GDM1 (cell line): ENCODE measurements at places on chromosomes 2 and 18.

DNA sequence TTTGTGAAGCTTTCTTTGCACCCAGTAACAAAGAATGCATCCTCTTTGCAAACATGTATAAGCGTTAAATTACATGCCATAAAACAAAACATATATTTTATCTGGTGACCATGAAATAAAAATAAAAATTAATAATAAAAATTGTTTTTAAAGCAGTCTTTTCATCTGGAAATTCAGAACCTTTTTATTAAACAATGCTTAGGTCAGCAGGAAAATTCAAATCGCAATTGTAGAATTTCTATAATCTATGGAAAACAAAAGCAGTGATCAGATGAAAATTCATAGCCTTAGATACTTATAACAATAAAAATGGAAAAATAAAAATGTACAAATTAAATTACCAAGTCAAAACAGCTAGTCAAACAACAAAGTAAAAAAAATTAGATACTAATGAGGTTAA, 435.9 kb upstream of the CHAC2 start:
- no peak for DNase-seq

- DNase-seq: no peak
These were observed 12.4 kb downstream of the CNNM4 start for GRCh38 chr2:96772903-96773671.

- DNase-seq: peak; percentile 32
These were observed 6.8 kb downstream of the B4GALT6 start for GRCh38 chr18:31677592-31677991.

- no peak for DNase-seq
These were observed 36.5 kb upstream of the CYTIP start for GRCh38 chr2:157480182-157480961.

DNA sequence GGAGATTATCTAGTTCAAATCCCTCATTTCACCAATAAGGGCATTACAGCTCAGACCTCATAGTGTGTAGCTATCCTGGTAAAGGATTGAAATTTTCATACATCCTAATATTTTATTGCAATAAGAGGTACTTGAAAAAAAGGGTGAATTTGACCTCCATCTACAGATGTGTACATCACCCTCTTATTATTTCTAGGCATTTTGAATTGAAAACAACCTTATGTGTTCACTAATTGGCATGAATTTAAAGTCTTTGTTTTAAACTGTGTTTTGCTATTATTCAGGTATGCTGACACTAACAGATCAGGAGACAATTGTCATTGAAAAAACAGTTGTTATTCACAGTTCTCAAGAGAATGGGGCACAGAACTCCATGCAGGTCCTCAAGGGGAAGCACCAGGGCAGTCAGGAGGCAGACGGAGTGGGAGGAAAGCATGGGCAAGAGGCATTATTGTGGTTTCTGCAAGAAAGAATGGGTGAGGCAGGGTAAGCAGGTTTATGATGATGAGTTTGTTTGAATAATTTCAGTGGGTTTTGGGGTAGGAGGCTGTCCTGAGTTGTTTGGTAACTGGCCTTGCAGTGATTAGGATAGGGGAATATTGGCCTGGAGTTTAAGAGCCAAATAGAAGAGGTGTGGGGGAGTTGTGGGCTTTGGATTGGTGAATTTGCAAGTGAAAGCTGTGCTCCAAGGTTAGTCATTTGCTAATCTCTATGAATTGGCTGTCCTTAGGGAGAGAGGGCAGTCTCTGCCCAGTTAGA, 194.6 kb downstream of the GPD2 start:
- DNase-seq: no peak

DNA sequence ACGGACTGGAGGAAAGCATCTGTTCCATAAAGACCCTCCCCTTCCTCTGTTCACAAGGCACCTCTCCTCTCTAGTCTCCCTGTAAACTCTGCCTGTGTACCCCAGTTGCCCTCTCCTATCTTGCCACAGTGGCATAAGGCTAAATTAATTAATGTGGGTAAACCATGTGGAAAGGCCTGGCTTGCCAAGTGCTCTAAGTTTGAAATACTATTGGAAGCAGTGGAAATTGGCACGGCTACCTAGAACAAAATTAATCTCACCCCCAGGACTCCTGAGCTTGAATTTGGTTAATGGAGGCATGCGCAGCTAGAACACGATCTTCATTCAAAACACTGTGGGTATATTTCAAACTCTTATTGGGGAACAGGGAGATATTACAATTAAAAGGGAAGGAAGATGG, 19.2 kb upstream of the SLC14A2 start:
- DNase-seq: no peak

- DNase-seq: no peak
These were observed 200.4 kb upstream of the SH3BP4 start for GRCh38 chr2:234751275-234751973.

- no peak for DNase-seq
These were observed 189.2 kb downstream of the ZBTB7C start for GRCh38 chr18:48219810-48220499.

DNA sequence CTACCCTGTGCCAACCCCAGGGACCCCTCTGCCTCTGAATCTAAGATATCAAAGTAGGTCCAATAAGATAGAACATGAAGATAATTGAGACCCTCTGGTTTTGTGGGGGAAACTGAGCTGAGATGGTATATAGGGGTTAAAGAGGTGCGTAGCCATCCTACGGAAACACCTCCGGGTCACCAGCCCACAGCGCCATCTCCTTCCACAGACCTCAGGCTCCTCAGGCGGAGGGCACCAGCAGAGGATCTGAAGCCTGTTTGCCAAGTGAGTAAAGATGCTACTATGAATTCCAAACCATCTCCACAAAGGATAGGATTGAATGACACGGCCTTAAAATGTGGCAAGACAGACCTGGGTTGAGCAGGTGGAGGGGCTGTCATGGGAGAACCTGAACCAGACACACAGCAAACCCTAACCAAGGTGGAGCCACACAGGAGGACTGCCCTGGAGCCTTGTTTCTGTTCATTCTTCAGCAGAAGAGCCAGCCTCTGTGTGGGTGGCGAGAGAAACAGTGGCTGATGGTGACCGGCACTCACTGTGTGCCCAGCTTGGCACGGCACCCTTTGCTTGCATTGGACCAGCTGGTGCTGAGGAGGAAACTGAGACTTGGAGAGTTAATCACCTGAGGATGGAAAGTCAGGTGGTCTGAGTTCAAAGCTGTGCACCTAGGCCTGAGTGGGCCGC, 10.2 kb downstream of the GBX2 start:
- no peak for DNase-seq

- DNase-seq: no peak
These were observed 23.8 kb upstream of the APCDD1 start for GRCh38 chr18:10430677-10431076.

DNA sequence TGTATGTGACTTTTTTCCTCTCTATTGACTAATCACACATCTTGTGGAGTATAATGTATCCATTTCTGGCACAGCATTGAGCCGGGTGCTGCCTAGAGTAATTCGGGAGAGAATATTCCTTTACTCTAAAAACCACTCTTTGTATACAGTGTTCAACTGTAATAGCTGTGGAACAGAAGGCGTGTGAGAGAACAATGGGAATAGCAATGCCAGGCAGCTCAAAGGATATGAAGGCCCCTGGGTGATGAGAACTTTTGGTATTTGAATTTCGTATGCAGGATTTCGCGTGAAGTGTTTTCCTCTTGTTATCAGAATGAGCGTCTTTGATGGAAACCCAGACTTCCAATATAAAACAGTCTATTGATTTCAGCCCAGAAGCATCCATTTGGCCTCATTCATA, 84.6 kb upstream of the MAP3K20 start:
- no peak for DNase-seq

GRCh38 chr2:191291471-191291870, 46.3 kb downstream of the MYO1B start:
- no peak for DNase-seq

GRCh38 chr2:170972296-170973224, 43.5 kb downstream of the GORASP2 start:
- DNase-seq: no peak

DNA sequence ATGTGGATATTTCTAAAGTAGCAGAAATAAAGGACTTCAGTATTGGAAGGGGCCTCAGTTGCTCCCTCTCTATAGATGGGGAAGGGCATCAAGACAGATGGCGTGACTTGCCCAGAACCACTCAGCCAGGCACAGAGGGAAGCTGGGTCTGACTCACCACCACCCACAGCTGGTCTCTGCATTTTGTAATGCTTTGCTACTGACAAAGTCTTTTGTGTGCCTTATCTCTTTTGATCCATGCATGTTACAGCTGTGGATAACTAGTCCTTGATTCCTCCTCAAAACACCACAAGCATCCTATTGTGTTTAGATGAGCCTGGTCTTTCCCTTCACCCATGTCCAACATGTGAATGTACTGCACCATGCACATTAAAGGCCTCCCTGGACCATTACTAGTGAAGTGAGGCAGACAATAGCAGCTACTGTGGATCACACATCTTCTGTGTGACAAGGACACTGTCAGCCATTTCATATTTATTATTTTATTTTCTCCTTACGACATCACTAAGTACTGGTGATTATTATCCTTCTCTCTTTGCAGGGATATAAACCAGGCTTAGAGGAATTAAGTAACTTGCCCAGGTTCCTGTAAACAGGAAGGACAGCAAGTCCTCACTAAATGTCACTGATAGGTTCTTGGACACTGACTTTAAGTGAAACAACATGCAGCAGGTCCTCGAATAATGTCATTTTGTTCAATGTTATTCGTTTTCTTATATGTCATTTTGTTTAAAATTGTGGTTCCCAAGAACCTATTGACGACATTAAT, 29.6 kb upstream of the IL37 start:
- peak; percentile 65 for DNase-seq

GRCh38 chr2:67289921-67290371, 107.2 kb upstream of the ETAA1 start:
- no peak for DNase-seq

DNA sequence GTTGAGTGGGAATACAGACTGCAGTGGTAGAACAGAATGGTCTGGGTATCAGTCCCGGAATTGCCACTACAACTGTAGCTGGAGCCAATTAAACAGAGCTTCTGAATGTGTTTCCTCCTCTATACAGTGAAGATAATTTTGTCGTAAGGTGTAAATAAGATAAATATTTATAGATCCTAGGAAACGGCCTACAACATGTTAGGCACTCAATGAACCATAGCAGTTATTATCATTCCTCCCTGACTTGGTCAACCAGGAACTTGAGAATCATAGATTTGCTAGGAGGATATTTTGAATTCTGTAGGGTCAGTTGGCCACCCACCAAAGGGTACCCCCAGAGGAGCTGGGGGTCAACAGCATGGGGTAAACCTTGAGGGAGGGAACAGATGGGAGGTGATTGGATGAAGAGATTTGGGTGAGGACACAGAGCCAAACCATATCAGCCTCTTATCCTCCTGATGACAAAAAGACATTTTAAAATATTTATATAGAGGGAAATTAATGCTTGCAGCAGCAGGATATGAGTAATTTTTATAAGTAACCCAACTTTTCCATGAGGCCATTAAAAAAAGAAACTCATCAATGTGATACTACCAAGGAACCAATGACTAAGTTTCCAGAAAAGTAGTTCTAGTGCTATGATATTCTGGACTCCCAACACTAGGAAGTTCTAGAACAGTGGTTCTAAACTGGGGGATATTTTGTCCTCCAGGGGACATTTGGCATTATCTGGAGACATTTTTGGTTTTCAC, 4.0 kb downstream of the DHRS9 start:
- no peak for DNase-seq

DNA sequence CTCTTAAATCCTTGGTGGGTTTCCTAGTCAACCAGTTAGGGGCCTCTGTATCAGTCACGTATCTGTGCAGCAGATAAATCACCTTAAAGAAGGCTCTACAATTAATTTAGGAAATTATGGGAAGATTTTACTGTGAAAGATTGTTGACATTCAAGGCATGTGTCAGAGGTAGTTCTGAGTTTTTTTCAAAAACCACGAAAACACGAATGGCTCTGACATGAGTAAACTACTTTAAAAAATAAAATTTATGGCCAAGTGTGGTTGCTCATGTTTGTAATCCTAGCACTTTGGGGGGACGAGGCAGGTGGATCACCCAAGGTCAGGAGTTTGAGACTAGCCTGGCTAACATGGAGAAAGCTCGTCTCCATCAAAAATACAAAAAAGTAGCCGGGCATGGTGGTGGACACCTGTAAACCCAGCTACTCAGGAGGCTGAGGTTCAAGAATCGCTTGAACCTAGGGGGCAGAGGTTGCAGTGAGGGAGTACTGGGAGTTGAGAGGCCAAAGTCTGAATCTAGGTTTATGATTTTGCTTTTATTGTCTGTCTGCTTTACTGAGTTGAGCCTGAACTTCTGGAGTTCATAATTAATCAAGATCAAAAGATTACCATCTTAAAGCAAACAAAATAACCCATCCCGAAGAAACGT, 77.1 kb downstream of the SPRED2 start:
- no peak for DNase-seq

GRCh38 chr2:165144315-165144714, 59.5 kb downstream of the SCN3A start:
- DNase-seq: peak; percentile 37

GRCh38 chr2:221431477-221431876, 140.6 kb downstream of the EPHA4 start:
- no peak for DNase-seq

GRCh38 chr2:195016841-195017240, 640.2 kb upstream of the SLC39A10 start:
- no peak for DNase-seq

DNA sequence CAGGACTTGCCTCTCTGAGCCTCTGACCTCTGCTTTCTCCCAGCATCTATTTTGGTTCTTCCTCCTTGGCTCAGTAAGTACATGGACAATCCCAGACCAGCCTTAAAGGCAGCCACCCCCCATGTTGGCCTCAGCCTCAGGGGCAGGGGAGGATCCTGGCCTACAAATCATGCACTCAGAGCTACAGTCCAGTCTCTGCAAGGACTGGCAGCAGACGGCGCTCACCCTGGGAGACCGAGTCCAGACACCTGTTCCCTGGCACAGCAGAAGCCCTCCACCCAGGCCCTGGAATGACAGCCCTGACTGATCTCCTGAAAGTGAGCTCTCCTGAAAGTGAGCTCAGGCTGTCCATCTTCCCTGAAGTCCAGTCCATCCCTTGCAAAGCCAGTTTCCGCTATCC, 25.7 kb upstream of the PTPN4 start:
- no peak for DNase-seq

- no peak for DNase-seq
These were observed 91.5 kb upstream of the NRP2 start for GRCh38 chr2:205590759-205591158.
